C1 segment of cervical spinal cord (tissue), 14 donors: ENCODE measurements at places on chromosomes 11 and 22.
A peak's percentile ranks its signal among the peaks of the same experiment; 100 is the strongest.

DNA sequence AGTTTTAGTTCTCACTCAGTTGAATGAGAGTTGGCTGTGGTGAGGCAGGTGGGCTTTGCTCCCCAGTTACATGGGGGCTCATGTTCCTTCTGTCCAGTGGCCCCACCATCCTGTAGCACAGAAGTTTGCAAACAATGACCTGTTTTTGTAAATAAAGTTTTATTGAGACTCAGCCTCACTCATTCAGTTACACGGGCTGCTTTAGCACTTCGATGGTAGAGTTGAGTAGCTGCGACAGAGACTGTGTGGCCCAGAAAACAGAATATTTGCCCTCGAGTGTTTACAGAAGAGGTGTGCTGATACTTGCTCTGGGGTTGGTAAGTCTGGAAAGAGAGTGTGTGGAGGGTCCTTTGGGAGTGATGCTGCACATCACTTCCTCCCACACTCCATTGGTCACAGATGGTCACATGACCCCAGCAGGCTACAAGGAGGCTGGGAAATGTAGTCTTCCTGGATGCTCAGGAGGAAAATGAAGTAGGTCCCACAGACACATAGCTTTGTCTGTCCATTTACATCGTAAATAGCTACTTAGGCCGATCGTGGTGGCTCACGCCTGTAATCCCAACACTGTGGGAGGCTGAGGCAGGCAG is 34.6 kb downstream of the IFT27 start:
- no peak for DNase-seq

GRCh38 chr22:29306835-29307595 is 565 bp downstream of the GAS2L1 start:
- DNase-seq, result peak; percentile 54

DNA sequence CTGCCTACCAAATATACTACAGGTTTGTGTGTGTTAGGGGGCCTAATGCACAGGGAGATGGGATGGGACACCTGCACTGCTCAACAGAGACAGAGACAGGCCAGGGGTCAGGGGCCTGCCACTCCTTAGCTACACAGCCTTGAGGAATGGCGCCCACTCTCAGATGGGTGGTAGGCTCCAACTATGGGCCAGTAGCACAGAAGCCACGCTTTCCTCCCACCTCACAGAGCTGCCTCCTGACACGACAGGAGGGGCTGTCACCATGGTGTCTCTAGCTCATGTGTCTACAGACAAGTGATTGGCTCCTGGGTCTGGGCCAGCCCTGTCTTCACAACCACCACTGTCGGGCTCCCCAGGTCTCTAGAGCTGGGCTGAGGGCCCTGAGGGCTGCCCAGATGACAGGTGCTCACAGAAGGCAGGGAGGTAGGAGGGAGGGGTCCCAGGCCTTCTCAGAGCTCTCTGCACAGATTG is 81.8 kb downstream of the DGCR2 start:
- no peak for DNase-seq

DNA sequence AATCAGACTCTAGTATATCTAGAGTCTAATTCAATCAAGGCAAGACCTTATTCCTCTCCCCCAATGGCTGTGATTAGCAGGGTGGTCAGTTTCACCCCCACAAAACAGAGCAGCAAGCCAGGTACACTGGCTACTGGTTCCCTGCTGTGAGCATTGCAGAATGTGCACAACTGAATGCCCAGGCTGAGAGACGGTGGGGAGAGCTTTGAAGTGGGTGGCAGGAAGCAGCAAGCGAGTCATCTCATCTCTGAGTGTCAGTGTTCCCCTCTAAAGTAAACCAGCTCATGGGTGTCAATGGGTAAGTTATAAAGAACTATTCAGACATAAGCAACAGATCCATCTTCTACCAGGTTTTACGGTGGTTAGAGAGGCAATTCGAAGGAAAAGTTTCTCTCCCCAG is 37.6 kb downstream of the GAB4 start:
- DNase-seq, result no peak

- DNase-seq, result no peak
Measured at GRCh38 chr11:1776331-1776851, 12.7 kb upstream of the CTSD start.
